ENCODE measurements at places on chromosomes 12 and 14. TPM values are rescaled to one million over a fixed set of nuclear protein-coding genes. Genes with fewer than 3 reads are reported as not detected.
A peak's percentile ranks its signal among the peaks of the same experiment; 100 is the strongest.

DNA sequence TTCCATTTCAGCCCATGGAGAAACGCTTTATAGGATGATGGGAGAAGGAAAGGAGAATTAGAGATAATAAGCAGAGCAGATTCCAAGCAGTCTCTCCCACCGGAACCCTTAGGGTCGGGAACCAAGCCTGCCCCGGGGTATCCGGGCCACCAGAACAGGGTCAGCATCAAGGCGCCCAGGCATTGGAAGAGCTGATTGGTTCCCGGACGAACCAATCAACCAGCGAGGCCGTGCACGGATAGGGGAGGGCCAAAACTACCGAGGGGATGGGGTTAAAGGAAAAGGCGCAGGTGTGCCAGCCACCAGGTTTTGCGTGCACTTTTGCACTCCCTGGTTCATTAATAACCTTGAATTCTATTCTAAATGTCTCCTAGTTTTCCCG, 1.7 kb downstream of the PPM1H start:
- DNase-seq = peak; percentile 37

NUAK1 gene
- total RNA-seq = 14.9 TPM

ACRBP gene
- not detected for total RNA-seq

GRCh38 chr12:75155962-75156361, 53.7 kb downstream of the KCNC2 start:
- no peak for DNase-seq

DNA sequence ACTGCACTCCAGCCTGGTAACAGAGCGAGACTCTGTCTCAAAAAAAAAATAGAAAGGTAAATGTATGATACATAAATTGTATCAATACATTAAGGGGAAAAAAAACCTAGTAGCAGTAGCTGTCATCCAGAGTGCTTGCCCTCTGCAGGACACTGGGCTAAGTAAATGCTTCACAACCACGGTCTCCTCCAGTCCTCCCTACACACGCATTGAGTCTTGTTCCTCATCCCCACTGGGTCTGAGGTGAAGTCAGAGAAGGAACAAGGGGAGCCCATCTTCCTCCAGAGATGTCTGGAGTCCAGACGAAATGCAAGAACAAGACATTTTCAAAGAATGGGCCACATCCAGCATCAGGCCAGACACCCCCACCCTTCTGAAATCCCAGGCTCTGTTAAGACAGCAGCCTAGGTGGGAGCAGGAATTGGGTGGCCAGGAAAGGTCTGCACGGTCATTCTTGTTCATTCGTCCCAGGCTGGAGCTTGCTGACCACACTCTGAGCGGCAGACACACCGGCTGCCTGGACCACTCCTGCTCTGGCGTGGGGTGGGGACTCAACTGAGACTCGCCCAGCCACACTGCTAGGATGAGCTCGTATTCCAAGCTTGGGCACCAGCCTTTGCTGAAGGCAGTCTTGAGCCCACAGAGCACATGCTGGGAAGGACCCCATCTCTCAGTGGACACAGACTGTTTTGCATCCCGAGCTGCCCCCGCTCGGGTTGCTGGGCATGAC, 45.5 kb downstream of the CHGA start:
- DNase-seq = no peak

PSEN1 gene
- 34.6 TPM for total RNA-seq

DNA sequence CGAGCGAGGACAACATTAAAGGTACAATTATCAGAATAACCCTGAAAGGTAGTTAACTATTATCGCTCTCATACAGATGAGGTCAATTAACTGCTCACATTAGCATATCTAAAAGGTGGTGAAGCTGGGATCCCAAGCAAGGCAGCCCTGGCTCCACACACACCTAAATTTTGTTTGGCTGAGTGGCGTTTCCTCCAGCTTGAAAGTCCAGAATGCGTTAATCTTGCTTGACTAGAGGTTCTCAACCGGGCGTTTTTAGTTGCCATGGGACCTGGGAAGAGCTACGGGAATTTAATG, 531 bp downstream of the DLGAP5 start:
- DNase-seq = peak; percentile 57

GRCh38 chr12:110972866-110973265, 52.5 kb upstream of the MYL2 start:
- no peak for DNase-seq

GRCh38 chr12:31620311-31620710, 29.4 kb upstream of the DENND5B start:
- peak; percentile 72 for DNase-seq

INSM2 gene
- total RNA-seq = not detected

GRCh38 chr12:42798811-42799438, 209.4 kb upstream of the PRICKLE1 start:
- peak; percentile 88 for DNase-seq

GRCh38 chr12:62627181-62627580, 160.6 kb downstream of the MON2 start:
- no peak for DNase-seq

DNA sequence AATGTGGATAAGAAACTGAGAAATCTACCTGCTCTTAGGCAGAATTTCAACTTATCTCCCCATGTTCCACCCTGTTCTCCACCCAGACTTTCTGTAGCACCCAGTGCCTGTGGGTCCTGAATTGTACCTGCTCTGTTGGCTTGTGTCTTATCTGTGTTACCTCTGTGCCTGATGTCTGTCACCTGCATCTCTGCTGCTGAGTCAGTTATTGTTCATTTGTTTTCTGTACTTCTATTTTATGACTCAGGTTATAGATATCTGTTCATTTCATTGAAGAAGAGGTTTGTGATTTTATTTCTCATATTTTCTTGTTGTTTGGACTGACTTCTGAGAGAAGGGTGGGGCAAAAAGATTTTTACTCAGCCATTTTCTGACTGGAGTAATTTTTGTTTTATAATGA, 11.7 kb downstream of the SOCS4 start:
- DNase-seq = no peak

CDKL1 gene
- total RNA-seq = 1.7 TPM

GRCh38 chr12:49909826-49910225, 6.1 kb upstream of the FAIM2 start:
- peak; percentile 38 for DNase-seq

GRCh38 chr12:105245291-105245690, 9.3 kb upstream of the APPL2 start:
- DNase-seq = peak; percentile 21

GALNT9 gene
- total RNA-seq = not detected

GRCh38 chr12:110684312-110684836, 4.5 kb downstream of the HVCN1 start:
- no peak for DNase-seq

DNA sequence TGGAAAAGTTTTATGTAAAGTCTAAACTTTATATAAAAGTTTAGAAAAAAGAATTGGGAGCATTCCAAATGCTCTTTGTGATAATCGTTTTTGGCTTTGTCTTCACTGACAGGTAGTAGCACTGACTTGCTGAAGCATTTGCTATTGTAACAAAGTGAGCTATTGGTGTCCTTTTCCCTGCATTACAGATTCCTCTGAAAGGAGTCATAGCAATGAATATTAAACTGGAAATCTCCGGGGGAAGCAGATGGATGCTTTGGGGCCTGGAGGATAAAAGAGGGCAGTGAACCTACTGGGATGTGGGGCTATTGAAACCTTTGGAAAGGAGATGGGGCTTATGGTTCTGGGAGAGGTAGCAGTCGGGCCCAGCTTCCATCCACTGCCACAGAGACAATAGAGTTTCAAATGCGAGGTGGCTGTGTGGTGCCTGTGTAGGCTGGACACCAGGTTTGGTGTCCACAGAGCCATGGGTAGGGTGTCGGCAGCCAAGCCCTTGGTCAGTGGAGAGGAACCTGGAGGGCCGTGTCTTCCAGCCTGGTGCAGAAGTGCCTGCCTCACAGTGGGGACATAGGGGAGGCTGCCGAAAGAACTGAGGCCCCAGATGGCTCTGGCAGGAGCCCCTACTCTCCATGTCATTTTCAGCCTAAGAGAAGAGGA, 10.1 kb downstream of the GSG1 start:
- DNase-seq = peak; percentile 58

DNA sequence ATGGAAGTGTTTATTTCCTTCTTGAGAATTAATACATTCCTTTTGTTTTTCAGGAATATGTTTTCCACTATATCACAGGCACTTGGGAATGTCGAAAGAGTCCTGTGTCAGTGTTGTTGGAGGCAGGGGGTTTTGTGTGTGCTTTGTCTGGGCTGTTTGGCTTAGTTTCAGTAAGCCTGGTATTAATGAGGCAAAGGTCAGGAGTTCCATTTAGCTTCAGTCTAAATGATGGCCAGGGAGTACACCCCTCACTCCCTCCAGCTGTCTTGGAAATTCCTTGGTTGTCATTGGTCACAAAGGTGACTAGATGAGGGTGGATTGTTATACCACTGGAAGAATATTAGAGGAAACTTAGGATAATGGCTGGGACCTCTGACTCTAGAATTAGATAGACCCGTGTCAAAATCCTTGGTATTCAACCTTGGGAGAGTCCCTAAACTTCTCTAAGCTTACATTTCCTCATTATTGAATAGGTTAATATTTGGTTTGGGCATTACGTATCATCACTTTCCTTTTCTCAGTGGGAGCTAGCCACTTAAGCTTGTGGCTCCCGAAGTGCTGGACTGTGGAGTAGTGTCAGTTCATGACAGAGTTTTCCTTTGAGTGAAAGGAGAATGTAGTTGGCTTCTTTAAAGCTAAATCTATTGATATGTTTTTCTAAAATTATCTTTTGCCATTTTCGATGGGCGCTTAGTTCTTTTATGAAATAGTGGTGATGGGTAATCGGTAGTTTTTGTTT, 5.2 kb downstream of the FRS2 start:
- peak; percentile 50 for DNase-seq

DNA sequence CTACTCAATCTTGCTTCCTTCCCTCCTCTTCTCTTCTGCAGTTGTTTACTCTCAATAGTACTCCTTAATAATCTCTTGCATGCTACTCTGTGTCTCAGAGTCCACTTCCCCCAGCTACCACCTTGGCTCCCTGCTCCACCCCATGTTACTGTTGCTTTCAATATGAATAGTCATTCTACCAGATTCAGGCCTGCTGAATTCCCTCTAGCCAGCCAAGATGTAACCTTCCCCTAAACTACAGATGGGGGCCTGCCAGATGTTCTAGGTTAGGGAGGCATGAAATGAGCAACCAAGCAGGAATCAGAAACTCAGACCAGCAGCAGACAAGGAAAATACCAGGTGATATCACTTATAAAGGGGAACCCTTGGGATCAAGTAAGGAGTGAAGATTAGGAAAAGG, 392.1 kb upstream of the DDHD1 start:
- no peak for DNase-seq

- no peak for DNase-seq
Observed at GRCh38 chr12:100061814-100062213, 77.1 kb upstream of the ANKS1B start.

GRCh38 chr14:68140076-68140741, 320.6 kb downstream of the RAD51B start:
- peak; percentile 100 for DNase-seq

SYT1 gene
- total RNA-seq = 5.7 TPM

GRCh38 chr12:32533971-32534590, 134.7 kb downstream of the FGD4 start:
- peak; percentile 84 for DNase-seq

ETNK1 gene
- total RNA-seq = 12.1 TPM

DNA sequence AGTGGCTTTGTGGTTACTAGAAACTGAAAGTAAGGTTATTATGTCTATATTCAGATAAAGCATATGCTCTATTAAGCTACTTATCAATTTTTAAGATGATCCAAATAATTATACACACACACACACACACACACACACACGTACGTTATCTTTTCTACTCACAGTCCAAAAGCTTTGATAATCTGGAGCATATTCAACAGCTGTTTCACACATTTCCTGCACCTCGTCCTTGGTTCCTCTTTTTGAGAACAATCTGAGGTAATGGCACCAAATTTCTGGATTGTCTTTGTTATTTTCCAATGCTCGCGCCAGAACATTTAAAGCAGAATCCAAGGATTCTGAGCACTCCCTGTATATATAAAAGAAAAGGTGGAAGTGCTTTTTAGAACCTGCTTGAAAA, 37.5 kb downstream of the ZFC3H1 start:
- DNase-seq = no peak

DNA sequence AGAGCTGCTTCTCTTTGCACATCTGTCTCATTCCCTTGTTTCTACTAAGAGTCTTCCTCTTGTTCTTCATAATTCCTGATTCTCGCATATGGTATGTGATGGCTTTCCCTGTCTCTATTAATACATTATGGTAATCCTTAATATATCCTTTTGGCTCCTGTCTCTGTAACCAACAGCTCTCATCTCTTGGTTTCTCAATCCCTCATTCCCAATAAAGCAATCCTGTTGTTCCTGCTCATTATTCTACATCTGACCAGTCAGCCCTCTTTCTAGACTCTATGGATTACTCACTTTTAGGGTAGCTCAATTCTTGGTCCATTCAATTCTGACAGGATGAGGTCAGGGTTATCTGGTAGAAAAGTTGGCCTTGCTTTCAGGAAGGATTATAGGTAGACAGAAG, 349.9 kb downstream of the LRIG3 start:
- DNase-seq = no peak

GDF11 gene
- 3.9 TPM for total RNA-seq

- peak; percentile 7 for DNase-seq
Observed at GRCh38 chr12:130764475-130765185, 48.5 kb upstream of the RIMBP2 start.

DNA sequence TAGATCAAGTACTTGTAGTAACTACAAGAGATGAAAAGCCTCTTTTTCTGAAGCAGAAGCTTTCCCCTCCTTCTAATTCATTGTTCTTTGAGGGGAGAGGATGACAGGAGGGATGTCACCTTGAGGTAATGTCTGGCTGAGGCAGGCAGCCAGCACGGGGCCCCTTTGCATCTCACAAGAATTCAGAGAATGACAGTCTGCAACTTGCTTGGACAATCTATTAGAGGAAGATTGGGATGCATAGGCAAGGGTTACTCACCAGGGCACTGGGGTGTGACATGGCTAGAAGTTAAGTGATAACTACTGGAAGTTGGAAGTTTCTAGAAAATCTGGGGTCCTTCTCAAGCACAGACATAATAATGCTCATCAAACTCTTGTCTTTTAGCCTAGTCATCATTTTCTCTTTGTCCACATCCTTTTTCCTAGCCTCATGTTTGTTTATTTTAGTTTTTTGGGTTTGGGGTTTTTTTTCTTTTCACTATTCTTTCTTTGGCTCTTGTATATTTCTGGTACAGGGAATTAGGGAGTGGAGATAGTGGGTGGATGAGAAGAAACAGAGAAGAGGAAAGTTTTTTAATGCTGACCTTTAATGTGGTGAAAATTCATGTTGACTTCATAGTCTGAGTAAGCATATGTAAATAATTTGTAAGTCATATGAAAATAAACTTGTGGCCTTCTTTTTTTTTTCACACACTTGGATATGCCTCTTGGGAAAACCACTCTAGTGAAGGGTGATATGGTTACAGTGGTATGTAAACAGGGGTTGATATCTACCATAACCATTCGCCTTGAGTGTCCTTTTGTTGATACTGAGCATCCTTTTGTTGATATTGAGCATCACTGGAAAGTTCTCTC, 55.1 kb downstream of the TTLL5 start:
- peak; percentile 79 for DNase-seq

GRCh38 chr12:80400571-80400991, 43.5 kb upstream of the PTPRQ start:
- peak; percentile 48 for DNase-seq

GRCh38 chr12:19002216-19002615, 127.3 kb upstream of the PLEKHA5 start:
- DNase-seq = peak; percentile 12

DNA sequence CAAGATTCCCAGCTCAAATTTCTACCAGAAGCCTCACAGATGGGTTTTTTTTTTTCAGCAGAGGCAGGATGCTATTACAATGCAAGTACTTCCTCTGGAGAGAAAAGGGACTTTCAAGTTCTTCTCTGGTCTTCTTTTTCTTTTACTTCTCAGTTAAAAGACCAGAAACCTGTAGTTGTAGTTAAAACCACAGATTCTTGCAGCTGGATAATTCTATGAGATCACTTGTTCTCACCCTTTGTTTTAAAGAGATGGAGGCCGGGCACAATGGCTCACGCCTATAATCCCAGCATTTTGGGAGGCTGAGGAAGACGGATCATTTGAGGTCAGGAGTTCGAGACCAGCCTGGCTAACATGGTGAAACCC, 47.6 kb upstream of the OVCH1 start:
- no peak for DNase-seq
